ENCODE measurements at places on chromosomes 3 and 15.

GRCh38 chr3:141373232-141373631 is 4.9 kb downstream of the ZBTB38 start:
- DNase-seq = no peak

GRCh38 chr3:48151807-48152427 is 36.3 kb downstream of the CDC25A start:
- no peak for DNase-seq

DNA sequence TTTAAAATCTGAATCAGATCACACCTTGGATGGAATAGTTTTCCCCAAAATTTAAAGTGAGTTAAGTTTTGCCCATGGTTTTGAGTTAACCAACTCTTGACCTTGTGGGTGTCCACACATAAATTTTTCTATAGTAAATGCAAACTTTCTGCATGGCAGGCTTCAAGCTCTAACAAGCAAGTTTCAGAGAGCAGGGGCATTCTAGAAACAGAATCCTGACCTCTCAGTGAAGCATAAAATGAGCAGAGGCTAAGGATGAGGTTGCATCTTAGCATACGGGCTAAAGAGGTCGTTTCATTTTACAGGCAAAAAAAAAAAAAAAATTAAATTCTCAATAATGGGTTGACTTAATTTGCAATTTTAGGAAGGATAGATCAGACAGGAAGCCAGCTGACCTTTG is 32.1 kb downstream of the CDC25A start:
- DNase-seq = no peak

DNA sequence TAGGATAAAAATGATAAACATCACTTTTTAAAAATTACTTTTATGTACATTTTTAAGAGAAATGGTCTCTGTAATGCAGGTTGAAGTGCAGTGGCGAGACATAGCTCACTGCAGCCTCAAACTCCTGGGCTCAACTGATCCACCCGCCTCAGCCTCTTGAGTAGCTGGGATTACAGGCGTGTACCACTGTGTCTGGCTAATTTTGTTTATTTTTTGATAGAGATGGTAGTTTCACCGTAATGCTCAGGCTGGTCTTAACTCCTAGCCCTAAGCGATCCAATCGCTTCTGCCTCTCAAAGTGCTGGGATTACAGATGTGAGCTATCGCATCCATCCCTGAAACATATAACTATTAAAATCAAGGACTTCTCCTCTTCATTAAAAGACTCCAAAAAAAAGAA is 63.1 kb upstream of the CSPG5 start:
- DNase-seq = no peak

DNA sequence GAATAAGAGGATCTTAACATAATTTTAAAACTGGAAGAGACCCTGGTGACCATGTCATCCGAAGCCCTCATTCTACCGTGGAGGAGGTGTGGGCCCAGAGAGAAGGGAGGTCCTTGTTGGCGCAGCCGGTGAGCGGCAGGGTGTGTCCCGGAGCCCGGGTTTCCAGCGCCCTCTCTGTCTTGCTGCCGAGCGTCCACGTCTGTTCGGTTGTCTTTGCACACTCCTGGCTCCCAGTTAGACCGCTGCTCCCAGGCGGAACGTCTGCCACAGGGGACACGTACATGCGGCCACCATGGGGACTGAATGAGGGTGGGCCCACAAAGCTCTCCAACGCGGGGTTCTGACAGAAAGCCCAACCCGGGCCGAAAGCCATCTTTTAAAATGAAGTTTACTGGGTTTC is 6.6 kb upstream of the MUC4 start:
- no peak for DNase-seq

- no peak for DNase-seq
These were observed 86.6 kb downstream of the CHRD start for GRCh38 chr3:184466413-184466960.

DNA sequence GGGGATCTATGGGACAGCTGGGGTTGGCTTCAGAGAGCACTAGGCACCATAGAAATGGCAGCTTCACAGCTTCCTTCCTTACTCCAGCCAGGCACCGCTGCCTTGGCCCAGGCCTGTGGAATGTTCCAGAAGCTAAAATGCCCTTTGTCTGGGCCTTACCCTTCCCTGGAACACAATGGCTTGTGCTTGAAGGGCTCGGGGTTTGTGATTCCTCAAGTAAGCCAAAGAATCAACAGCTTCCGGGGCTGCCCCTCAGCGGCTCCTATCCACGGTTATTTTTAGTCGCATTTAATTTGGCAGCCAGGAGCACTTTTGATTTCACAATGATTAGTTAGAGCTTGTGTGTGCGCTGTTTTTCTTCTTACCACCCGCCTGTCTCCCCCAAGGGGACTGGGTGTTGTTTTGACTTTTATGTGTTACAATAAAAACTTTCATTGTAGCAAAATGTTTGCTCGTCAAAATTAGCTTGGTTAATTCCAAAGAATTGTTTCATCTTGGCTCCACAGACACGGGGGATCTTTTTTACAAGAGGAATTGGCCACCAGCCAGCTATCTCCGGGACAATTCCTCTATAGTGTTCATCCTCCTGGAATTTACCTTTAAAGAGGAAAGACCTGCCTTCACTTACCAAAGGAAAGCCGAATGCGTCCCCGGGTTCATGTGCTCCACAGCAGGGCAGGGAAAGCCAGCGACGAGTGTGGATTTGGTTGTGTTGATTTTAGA is 73.8 kb downstream of the TLE3 start:
- no peak for DNase-seq

- DNase-seq = no peak
These were observed 4.1 kb upstream of the TBC1D23 start for GRCh38 chr3:100256731-100257151.

DNA sequence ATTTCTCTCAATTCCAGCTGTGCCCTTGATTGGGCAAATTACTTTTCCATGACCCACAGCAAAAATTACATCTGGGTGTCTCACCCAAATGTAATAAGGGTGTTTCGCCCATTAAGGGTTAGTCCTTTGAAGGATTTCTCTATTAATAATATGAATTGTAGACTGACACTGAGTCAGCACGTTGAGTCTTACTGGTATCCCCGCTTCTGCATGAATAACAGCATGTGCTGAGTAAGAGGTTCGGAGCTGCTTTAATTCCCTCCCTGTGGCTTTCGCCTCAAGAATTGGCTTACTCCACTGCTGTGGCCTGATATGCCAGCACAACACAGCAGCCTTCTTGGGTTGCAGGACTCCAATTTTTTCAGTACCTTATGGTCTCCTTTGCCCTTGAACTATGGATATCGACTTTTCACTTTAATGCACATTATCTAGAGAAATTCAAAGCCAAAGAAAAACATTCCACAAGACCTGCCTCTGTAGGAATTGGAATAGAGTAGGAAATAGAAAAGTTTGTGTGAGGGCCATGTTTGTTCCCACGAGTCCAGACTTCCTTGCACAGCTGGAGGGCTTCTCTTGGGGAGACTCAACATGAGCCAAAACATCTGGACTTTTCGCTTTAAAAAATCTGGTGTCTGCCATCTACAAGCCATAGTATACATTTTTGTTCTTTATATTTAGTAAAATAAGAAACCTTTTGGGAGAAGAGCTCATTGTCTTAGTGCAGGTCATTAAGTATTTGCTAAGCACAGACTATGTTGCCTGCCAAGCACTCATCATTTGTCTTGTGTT is 20.7 kb upstream of the ERC2 start:
- no peak for DNase-seq

- no peak for DNase-seq
These were observed 232.0 kb downstream of the KCNMB2 start for GRCh38 chr3:178768072-178768864.

DNA sequence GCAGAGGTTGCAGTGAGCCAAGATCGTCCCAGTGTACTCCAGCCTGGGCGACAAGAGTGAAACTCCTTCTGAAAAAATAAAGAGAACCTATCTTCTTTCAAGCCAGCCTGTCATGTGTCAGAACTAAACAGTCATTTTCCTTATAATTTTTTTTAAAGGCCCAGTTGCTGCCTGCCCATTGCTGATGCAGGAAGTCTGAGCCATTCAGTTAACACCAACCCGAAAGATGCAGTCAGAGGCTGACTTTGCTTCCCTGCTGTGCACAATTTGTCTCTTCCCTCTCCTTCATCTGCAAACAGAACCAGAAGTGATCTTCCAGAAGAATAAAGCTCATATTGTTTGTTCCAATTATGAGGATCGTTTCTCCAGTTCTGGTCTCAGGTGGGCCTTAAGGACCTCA is 220.6 kb downstream of the SLCO3A1 start:
- no peak for DNase-seq

DNA sequence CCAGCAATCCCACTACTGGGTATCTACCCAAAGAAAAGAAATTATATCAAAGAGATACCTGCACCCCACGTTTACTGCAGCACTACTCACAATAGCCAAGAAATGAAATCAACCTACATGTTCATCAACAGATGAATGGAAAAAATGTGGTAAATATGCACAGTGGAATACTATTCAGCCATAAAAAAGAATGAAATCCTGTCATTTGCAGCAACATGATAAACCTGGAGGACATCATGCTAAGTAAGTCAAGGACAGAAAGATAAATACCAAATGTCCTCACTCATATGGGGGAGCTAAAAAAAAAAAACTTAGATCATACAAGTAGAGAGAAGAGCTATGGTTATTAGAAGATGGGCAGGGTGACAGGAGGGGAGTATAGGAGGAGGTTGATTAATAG is 9.1 kb downstream of the ZBTB11 start:
- DNase-seq = no peak

GRCh38 chr3:8962226-8962861 is 928 bp downstream of the RAD18 start:
- DNase-seq = no peak

- DNase-seq = no peak
These were observed 19.5 kb upstream of the BSN start for GRCh38 chr3:49534581-49535441.

DNA sequence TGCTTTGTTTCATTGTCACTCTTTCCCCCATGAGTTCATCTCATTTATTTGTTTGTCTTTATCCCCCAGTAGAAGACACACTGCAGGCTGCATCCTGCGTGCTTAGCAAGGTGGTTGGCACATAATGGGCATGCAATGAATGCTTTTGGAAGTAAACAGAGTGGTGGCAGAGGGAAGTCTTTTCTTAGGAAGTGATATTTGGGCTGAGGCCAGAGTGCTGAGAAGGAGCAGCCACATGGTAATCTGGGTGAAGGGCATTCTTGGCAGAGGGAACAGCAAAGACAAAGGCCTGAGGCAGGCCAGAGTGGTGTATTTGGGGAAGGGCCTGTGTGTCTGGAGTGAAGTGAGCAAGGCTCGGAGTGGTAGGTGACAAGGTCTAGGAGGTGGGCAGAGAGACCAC is 17.7 kb upstream of the ADAMTS7 start:
- DNase-seq = no peak

DNA sequence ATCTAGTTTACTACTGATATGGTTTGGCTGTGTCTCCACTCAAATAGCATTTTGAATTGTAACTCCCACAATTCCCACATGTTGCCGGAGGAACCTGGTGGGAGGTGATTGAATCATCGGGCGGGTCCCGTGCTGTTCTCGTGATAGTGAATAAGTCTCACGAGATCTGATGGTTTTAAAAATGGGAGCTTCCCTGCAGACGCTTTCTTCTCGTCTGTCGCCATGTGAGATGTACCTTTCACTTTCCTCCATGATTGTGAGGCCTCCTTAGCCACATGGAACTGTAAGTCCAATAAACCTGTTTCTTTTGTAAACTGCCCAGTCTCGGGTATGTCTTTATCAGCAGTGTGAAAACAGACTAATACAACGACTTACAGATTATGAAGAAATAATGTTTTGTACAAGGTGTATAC is 35.6 kb upstream of the PYDC2 start:
- no peak for DNase-seq

- no peak for DNase-seq
These were observed 170.4 kb upstream of the ATP10A start for GRCh38 chr15:26033493-26033892.

GRCh38 chr3:187522293-187522692 is 147.9 kb downstream of the SST start:
- DNase-seq = no peak

DNA sequence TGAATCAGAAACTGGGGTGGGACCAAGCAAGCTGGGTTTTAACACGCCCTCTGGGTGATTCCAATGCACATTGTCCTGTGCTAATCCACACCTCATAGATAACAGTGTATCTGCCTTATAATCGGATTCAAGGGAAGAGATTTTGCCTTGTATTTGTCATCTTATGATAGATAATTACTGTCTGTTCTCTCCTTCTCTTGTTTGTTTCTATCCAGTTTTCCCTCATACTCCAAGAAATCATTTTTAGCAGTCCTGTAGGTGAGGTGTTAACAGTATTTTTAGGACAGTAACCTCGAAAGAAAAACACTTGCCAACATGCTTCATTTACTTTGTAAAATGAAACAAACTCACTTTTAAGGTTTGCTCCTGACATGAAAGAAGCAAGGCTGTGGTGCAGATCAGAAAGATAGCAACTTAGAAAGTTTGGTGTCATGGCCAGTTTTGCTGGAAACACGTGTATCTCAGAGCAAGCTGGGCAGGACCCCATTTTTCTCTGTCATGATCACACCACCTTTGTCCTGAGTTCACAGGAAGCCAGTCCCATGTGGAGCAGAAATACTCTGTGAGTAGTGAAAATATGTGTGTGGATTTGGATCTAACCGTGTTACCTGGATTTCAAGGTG is 72.6 kb downstream of the TRAK1 start:
- DNase-seq = no peak

DNA sequence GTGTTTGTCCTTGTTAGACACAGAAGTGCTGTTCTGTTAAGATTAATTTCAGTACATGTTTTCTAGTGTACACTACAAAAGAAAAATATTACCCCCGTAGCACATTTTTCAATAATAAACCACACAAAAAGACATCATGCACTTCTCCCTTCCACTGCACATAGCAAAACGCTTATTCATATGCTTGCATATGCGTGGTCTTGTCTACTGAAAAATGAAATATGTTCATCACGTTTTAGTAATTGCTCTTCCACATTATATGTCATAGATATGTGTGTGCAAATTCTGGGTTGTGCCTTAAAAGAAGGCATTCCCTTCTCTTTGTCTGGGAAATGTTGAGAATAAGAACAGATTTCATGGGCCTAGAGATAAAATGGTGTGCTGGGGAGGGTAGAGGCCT is 353.9 kb downstream of the NSUN3 start:
- no peak for DNase-seq

DNA sequence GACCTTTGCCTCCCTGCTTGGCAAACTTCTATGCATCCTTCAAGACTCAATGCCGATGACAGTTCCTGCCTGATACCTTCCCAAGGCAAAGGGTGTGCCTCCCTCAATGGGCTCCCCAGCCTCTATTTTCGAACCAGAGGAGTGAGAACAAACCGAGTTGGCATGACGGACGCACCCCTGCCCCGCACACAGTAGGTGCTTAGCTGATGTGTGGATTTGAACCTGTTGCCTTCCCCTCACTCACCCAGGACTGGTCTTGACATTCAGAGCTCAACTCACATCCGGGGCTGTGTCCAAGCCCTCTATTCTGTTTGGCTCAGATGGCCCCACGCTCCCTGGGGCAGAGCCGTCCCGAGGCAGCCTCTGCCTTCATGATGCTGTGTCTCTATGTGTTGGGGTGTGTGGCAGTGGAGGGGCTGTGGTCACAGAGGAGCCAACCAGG is 52.2 kb upstream of the SLC6A11 start:
- no peak for DNase-seq

- DNase-seq = no peak
These were observed 62.6 kb upstream of the TPRG1 start for GRCh38 chr3:189109145-189109544.

All from AML-193 (cell line).